ENCODE measurements at places on chromosomes 3 and 15.

DNA sequence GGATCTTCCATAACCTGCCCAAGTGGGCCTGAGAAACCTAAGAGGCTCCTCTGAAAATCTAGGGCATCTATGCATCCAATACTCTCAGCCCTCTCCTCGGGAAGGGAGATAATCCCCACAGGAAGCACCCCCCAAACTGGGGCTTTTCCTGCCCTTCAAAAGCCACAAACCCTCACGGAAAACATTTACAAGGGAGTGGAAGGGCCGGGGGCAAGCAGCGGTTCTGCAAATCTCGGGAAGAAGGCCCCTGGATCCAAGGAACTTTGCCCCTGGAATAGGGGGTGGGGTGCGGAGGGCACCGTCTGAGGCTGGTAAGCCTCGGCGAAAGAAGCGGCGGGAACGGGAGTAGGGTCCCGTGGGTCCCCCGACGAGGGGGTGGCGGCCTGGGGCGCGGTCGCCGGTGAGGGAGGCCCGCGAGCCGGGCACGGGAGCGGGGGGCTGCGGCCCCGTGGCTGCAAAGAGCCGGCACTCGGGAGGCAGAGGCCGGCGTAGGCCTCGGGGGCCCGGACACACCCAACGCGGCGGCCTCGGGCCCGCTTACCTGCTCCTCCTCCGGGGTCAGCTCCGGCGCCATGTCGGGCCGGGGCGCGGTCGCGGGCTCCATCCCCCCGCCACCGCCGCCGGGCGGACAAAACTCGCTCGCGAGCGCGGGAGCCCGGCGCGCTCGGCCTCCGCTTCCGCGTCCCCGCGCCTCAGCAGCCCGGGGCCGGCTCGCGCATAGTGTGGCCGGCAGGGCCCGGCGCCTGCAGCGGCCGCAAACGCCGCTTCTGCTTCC lies 755 bp downstream of the PTPN9 start:
- DNase-seq: no peak

GRCh38 chr15:40271685-40272484 lies 11.0 kb downstream of the ANKRD63 start:
- DNase-seq: no peak

GRCh38 chr15:74833376-74834107 lies 7.1 kb downstream of the CPLX3 start:
- no peak for DNase-seq

DNA sequence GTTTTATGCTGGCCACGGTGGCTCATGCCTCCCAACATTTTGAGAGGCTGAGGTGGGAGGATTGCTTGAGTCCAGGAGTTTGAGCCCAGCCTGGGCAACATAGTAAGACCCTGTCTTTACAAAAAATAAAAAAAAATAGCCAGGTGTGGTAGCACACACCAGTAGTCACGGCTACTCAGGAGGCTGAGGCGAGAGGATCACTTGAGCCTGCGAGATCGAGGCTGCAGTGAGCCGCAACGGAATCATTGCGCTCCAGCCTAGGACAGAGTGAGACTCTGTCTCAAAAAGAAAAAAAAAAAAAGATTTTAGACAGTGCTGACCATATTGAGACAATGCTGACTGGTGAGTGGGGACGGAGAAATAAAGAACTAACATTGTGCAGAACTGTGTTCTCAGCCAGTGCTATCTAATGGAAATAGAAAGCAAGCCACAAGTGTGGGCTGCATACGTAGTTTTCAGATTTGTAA lies 67.2 kb downstream of the ST6GAL1 start:
- DNase-seq: no peak

DNA sequence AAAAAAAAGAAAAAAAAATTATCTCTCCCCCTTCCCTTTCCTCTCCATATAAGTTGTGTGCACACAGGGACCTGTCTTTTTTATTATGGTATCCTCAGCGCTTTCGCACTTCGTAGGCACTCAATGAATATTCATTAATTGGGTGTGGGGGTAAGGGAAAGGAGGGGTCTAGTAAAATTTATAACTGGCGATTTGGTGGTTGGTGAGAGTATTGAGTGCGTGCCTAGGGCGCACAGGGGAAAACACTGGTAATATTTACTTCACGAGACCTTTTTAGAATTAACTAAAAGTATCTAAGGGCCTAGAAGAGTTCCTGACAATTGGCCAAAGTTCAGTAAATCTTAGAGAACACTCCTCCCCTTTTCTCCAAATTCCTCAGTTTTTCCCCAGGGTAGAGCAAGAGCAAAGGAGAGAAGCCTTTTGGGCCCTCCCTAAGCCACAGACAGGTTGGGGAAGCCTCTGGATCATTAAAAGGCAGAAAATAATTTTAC lies 25.7 kb downstream of the TYRO3 start:
- DNase-seq: no peak

GRCh38 chr3:49634736-49635135 lies 39.4 kb upstream of the APEH start:
- DNase-seq: no peak

DNA sequence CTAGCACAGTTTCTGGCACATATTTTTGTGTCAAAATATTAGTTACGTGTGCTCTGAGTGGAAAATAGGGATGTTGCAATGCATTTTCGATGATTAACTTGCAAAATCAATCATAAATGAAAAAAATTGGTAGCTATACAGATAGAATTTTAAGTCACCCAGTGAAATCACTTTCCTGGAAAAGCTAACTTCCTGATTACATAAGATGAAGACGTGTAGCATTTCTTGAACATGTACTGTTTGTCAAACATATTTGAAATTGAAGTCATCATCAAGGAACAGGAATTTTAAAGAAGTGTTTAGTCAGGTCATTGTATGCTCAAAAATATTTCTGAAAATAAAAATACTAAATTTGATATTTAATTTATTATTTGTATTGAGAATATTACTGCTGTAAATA lies 977.7 kb downstream of the PLOD2 start:
- no peak for DNase-seq

- no peak for DNase-seq
Observed at GRCh38 chr3:169662843-169663160, 710 bp downstream of the MECOM start.

DNA sequence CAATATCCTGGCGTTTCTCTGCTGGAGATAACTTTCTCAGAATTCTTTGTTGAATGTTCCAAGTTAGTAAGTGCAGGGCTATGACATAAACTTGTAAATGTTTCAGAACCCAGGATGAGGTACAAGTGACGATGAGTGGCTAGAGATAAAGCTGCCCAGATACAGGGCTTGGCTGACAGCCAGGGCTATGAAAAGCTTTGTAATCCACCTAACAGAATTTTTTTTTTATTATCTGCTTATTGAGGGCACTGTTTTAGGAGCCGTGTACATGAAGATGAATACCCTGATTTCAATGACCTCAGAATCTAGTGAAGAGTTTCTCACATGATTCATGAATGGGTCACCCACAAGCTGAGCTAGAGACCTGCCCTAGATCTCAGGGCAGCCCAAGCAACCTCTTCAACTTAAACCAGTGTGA lies 431.4 kb downstream of the DIPK2A start:
- no peak for DNase-seq

- no peak for DNase-seq
Observed at GRCh38 chr15:56968821-56969220, 50.4 kb downstream of the TCF12 start.

DNA sequence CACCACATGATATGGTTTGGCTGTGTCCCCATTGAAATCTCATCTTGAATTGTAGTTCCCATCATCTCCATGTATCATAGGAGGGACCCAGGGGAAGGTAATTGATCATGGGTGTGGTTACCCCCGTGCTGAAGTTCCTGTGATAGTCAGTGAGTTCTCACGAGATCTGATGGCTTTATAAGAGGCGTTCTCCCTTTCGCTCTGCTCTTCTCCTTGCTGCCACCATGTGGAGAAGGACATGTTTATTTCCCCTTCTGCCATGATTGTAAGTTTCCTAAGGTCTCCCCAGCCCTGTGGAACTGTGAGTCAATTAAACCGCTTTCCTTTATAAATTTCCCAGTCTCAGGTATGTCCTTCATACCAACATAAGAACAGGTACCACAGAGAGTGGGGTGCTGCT lies 21.9 kb downstream of the OSTN start:
- no peak for DNase-seq

DNA sequence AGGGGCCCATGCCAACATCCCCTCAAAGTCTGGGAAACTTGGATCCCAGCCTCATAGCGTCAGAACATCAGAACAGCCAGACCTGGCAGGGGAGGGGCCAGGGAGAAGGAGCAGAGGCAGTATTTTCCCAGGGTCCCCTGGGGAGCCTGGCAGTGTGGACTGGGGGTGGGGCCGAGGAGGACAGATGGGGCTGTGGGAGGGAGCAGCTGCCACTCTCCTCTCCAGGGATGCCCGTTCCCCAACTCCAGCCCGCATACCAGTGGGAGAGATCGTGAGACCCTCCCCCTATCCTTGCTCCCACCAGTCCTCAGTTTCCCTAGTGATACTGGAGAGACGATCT lies 6.5 kb upstream of the DNAJB8 start:
- no peak for DNase-seq

GRCh38 chr3:119145128-119145499 lies 851 bp upstream of the TEX55 start:
- DNase-seq: no peak

DNA sequence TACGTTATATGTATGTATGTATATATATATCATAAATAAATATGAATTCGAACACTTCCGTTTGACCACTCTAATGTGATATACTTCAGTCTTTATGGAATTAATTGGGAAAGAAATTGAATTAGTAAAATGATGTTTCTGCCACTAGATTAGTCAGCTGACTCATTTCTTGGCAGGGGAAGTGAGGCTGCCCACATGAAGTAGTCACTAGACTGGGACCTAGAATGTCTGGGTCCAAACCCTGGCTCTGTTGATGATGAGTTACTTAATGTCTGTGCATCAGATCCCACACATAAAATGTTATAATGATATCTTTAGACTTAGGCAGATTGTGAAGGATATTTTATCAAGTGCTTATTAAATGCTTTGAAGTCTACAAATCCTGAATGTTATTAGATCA lies 27.4 kb upstream of the ARL14 start:
- no peak for DNase-seq

DNA sequence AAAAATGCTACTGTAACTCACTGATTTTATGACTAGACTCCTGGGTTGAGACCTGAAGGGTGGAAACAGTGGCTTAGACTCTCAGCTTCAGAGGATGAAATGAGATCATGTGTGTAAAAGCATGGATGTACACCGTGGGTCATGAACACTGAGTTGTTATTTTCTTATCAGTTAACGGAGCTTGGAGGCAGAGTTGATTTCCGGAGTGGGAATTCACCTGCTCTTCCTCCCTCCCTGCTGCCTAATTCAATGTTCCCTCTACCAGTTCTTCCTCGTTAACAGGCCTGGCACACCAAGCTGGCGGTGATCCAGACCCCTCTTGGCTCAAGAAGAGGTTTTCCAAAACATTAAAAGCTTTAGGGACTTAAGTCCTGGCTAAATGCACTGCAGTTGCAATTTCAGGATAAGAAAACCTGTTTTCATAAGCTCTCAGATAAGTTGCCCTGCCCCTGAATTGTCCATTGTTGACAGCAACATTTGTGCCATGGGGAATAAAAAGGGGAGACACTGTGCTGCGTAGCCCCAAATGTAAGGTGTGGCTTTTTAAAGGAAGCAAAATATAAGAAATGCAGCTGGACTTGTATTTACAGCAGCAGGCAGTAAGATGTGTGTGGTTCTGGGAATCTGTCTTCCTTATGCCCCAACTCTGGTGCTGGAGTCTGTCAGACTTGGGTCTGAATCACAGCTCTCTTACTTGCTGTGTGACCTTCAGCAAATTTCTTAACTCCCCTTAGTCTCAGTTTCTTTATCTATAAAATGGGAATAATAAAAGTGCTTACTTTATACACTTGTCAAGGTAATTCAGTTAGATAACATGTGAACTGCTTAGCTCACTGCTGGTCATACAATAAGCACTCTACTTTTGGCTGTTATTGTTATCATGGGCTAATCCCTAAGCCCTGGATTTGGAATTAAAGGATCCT lies 9.9 kb downstream of the PDIA5 start:
- no peak for DNase-seq

GRCh38 chr3:153599685-153600084 lies 437.7 kb downstream of the RAP2B start:
- DNase-seq: peak; percentile 49

Measured in HFF-Myc (cell line).